Ascending aorta (tissue), 2 donors: ENCODE measurements at places on chromosomes 16 and 17. TPM values are rescaled to one million over a fixed set of nuclear protein-coding genes. Genes with fewer than 3 reads are reported as not detected.

- DNase-seq: no peak
These were observed 17.6 kb downstream of the ZSWIM7 start for GRCh38 chr17:15981646-15982580.

DNA sequence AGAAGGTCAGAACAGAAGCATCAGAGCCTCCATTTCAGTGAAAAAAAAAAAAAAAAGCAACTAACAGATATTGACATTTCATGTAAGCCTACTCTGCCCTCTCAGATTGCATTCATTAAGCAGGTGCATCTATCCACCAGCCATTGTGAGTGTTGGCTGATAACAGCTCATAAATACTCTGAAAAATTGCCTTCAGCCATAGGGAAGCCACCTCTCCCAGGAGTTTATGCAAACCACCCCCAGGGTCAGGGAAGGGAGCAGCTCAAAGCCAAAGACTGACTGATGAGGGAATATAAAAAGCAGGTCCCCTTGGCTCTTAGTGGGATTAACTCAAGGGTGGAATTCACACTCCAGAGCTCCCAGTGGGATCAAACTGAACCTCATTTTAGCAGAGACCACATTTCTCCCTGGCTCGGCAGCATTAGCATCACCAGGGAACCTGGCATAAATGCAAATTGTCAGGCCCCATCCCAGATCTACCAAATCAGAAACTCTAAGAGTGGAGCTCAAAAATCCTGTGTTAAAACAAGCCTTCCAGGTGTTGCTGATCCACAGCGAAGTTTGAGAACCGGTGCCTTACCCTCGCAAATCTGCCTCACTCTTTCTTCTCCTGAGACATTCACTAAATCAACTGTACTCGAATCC, 14.2 kb downstream of the APOH start:
- DNase-seq: no peak

The LMF1 gene
- 26.9 TPM for total RNA-seq

The C16orf92 gene
- total RNA-seq: not detected

The KRT20 gene
- not detected for total RNA-seq

The SEPTIN1 gene
- not detected for total RNA-seq
